Endothelial cell (in vitro differentiated cells): ENCODE measurements at places on chromosomes 3 and 15. TPM values are rescaled to one million over a fixed set of nuclear protein-coding genes. Genes with fewer than 3 reads are reported as not detected.
A peak's percentile ranks its signal among the peaks of the same experiment; 100 is the strongest.

DNA sequence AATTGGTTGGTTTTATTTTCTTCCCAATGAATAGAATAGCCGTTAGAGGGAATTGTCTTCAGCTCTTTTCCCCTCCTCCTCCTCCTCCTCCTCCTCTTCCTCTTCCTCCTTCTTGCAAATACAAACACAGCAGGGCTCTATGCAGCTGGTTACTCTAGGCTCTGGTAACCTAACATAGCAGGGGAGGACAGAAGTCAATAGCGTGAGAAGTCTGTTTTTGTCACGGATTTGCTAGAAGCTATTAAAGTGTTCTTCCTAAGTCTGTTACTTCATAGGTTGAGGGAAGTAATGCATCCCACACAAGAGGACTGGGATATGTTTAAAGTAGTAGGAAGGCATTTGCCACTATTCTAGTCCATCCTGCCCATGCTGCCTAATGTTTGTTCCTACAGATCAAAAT is 374.7 kb upstream of the TPRG1 start:
- H3K4me3 ChIP-seq, result no peak overlapping the region
- H3K4me1 ChIP-seq, result peaks cover 28% of the 10 kb centered on the region
- H3K27ac ChIP-seq, result peak overlapping the region; percentile 65
- peaks cover 10% of the 10 kb centered on the region for H3K27me3 ChIP-seq
- no peak for DNase-seq
- peaks cover 4% of the 10 kb centered on the region for H3K36me3 ChIP-seq

NR2E3 gene
- total RNA-seq, result not detected

UPK1B gene
- total RNA-seq, result not detected

LRCH3 gene
- 62.2 TPM for total RNA-seq

DNA sequence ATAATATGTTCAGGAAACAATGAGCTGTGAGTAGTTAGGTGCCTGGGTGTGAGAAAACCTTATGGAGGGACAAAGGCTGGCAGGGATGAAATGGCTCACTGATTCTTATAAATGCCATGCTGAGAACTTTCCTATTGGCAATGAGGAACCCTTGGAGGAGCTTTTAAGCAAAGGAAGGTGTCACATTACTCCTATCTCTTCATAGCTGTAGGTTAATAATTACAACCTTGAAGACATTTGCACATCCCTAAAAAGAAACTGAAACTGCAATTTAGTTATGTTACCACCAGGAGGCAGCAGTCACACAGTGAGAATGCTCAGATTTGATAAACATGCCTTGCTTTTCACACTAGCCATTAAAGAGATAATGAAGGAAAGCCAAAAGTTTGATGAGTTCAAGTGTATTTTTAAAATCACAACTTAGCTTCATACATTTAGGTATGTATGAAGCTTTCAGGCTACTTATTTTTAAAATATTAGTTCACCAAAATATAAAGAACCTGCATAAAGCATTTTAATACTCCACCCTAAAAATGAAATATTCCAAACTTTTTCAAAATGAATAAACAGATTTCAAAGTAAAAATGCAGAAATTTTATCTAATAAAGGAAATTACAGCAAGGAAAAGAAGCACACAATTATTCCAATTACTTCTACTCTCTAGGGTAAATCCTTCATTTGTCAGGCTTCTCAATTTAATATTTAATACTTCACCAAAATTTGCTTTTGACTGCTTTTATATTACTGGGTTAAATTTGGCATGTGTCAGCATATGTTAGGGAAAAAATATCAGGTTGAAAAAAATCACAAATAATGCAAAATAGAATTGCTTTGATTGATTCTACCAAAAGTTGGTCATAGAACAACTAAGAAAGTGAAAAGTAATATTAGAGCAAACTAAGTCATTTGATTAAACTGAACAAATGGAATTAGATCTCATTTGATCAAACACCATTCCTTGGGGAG is 136.9 kb upstream of the SLC2A2 start:
- H3K36me3 ChIP-seq, result peaks cover 57% of the 10 kb centered on the region
- peak overlapping the region; percentile 54 for H3K4me3 ChIP-seq
- no peak overlapping the region for H3K27ac ChIP-seq
- peaks cover 8% of the 10 kb centered on the region for H3K4me1 ChIP-seq

DNA sequence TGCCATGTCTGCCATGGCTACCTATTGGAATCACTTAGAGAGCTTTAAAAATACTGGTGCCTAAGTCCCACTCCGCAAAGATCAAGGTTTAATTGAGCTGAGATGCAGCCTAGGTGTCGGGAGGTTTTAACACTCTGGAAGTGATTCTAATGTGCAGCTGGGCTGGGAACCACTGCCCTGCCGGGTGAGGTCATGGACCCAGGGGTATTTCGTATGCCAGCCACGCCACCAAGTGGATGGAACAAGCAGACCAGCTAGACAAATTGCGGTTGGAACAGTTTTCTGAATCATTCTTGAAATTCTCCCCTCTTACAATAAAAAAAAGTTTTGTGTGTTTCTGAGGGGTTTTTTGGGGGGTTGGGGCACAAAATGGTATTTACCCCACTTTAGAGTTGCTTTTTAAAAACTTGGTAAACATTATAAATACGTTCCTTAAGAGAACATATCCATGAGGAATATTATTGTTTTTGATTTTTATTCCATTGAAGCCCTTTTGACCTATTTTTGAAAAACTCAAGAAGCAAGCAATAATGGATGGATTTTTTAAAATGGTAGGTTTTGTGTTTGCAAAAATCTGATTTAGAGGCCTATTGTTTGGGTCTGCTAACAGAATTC is 66.2 kb upstream of the CSTA start:
- H3K4me1 ChIP-seq, result no peaks in the 10 kb centered on the region
- H3K27ac ChIP-seq, result no peak overlapping the region
- no peaks in the 10 kb centered on the region for H3K27me3 ChIP-seq
- no peaks in the 10 kb centered on the region for H3K36me3 ChIP-seq

GRCh38 chr3:132087356-132087755 is 52.5 kb upstream of the CPNE4 start:
- H3K4me1 ChIP-seq, result peaks cover 2% of the 10 kb centered on the region
- no peak overlapping the region for H3K27ac ChIP-seq
- no peaks in the 10 kb centered on the region for H3K36me3 ChIP-seq
- H3K4me3 ChIP-seq, result no peak overlapping the region
- no peak for DNase-seq

- H3K36me3 ChIP-seq, result no peaks in the 10 kb centered on the region
- peaks cover 3% of the 10 kb centered on the region for H3K4me1 ChIP-seq
- no peak overlapping the region for H3K4me3 ChIP-seq
- H3K27ac ChIP-seq, result no peak overlapping the region
Observed at GRCh38 chr3:10395671-10396070, 74.8 kb upstream of the SEC13 start.

DNA sequence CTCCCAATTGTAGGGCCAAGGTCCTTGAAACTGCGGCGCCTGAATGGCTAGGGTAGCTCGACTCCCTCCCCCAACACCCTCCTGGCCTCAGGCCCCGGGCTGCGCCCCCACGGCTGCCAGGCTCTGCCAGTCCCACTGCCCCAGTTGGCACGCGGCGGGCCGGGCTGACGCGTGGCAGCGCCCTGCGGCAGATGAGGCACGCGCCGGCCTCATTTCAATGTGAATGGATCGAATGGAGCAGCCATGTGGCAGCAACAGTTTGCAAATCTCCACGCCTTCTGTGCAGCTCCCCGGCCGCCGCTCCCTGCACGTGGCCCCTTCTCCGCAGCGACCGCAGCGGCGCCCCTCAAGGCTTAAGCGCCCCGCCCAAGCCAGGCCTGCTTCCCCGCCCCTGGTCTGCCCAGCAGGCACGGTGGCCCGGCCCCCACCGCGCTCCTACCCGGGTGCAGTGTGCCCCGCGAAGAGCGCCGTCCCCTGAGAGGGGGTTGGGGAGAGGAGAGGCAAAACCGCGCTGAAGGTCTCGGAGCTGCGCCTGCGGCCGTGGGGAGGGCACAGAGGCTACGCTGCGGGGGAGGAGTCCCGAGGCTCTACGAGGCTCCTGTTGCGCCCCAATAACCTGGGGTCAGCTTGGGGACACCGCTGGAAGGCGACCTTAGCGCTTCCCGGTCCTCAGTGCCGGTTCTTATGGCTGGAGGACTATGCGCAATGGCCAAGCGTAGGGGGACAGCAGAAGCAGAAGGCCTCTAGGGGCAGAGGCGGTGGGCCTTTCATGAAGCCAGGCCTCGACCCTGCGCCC is 3.1 kb upstream of the DLL4 start:
- peak overlapping the region; percentile 92 for H3K4me3 ChIP-seq
- no peak for DNase-seq
- no peak overlapping the region for H3K27ac ChIP-seq
- peaks cover 53% of the 10 kb centered on the region for H3K4me1 ChIP-seq
- H3K36me3 ChIP-seq, result peaks cover 35% of the 10 kb centered on the region

- H3K36me3 ChIP-seq, result no peaks in the 10 kb centered on the region
- H3K4me3 ChIP-seq, result no peak overlapping the region
- no peaks in the 10 kb centered on the region for H3K4me1 ChIP-seq
- H3K27ac ChIP-seq, result no peak overlapping the region
Observed at GRCh38 chr3:66931291-66931690, 66.8 kb upstream of the KBTBD8 start.

CCR9 gene
- total RNA-seq, result not detected

GRCh38 chr15:47384341-47384740 is 333.0 kb upstream of the SEMA6D start:
- H3K27ac ChIP-seq, result no peak overlapping the region
- no peaks in the 10 kb centered on the region for H3K36me3 ChIP-seq
- no peak overlapping the region for H3K4me3 ChIP-seq

GRCh38 chr15:92909136-92909781 is 9.1 kb downstream of the CHD2 start:
- no peak overlapping the region for H3K4me3 ChIP-seq
- no peak for DNase-seq
- H3K27ac ChIP-seq, result peak overlapping the region; percentile 95

DNA sequence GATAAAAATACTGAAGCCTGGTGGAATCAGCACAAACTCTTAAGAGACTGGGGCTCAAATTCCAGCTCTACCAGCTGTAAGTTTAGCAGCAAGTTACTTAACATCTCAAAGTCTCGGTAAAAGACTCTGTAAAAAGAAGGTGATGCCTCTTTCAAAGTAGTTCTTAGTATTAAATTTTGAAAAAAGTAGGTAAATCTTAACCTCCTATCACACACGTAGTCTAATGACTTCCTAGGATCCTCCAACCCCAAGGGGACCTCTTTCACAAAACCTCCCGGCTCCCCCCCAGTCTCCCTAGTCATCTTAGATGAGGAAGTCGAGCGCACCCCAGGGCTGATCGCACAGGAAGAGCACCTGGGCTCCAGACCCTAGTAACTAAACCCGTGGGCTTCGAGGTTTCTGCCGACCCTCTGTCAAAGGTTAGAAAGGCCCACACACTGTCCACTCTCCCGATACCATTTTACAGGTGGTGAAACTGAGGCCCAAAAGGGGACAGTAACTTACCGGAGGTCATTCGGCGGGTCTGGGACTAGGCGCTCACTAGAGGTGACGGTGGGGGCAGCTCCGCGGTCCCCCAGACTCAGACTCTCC is 427 bp downstream of the MBD4 start:
- peaks cover 18% of the 10 kb centered on the region for H3K36me3 ChIP-seq
- H3K27me3 ChIP-seq, result no peaks in the 10 kb centered on the region
- peak overlapping the region; percentile 98 for H3K4me3 ChIP-seq
- H3K27ac ChIP-seq, result peak overlapping the region; percentile 94
- H3K4me1 ChIP-seq, result peaks cover 47% of the 10 kb centered on the region

- no peaks in the 10 kb centered on the region for H3K27me3 ChIP-seq
- H3K27ac ChIP-seq, result peak overlapping the region; percentile 70
- peaks cover 35% of the 10 kb centered on the region for H3K4me1 ChIP-seq
- H3K4me3 ChIP-seq, result no peak overlapping the region
Observed at GRCh38 chr3:171306631-171307030, 153.6 kb downstream of the TNIK start.

DNA sequence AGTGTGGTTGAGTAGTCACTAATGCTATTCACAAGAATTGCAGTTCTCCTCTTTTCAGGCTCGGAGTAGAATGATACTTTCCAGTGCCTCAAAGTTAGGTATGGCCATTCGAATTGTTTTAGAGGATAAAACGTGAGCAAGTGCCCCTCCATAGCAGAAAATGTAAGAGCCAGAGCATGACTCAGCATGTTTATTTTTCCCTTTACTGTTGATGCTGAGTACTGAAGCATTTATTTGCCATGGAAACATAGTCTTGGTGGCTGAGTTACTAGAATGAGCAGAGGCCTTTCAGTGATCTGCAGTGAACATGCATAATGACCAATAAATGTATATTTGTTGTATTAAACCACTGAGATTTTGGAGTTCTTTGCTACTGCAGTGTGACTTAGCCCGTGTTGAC is 540.6 kb downstream of the NLGN1 start:
- H3K4me3 ChIP-seq, result no peak overlapping the region
- H3K4me1 ChIP-seq, result peaks cover 16% of the 10 kb centered on the region
- H3K27me3 ChIP-seq, result peaks cover 2% of the 10 kb centered on the region
- no peak overlapping the region for H3K27ac ChIP-seq

SPATA12 gene
- total RNA-seq, result 0.15 TPM

DNA sequence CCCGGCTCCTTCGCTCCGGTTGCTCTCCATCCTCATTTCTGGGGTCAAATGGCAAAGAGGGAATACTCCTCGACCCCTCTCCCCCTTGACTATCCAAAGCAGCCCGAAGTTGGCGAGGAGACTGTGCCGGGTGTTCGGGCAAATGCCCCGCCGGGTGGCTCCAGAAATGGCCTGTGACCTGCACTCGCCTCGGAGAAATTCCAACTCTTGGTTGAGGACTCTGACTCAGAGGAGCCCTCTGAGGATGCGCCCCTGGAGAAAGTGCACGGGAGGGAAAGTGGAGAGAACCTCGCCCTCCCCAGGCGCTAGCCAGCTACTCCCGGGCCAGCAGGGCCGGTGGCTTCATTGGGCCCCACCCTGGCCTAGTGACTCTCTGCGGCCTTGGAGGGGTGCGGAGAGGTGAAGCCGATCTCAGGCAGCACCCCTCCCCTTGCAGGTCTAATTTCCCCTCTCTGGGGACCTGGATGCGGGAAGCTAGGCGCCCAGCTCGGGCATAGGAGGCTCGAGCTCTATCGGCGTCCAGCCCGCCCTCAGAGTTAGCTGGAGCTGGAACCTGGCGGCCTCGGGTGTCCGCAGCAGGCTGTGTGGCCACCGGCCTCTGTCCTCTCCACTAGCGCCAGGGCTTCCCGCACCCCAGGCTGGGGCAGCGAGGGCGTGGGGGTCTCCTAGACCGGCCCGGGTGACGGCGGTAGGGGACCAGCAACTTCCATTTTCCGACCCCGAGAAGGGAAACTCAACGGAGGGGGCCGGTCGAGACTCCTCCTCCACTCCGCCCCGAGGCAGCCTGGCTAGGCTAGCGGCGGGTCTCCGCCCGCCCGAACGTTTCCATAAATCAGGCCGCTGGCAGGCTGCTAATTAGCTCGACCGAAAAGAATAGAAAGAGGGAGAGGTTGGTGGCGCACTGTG is 29.4 kb downstream of the NR2F2 start:
- no peaks in the 10 kb centered on the region for H3K36me3 ChIP-seq
- H3K4me3 ChIP-seq, result no peak overlapping the region
- H3K4me1 ChIP-seq, result peaks cover 24% of the 10 kb centered on the region
- DNase-seq, result no peak
- H3K27ac ChIP-seq, result no peak overlapping the region

DNA sequence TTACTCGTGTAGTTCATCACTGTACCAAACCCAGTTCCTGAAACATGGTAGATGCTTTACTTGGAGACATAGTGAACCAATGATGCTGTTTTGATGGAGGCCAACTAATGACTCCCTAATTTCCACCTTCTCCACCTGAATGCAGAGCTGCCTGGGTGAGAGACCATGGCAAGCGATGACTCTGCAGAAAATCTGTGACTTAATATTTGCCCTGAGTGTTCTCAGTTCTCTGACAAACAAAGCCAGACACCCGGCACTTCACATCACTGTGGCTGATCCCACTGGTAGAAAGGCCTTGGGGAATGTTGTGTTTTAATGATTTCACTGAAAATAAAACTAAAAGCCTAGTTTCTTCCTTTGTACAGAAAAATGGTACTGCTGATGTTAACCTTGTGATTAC is 39.5 kb upstream of the UBE3A start:
- peaks cover 8% of the 10 kb centered on the region for H3K27me3 ChIP-seq
- H3K27ac ChIP-seq, result no peak overlapping the region
- no peak overlapping the region for H3K4me3 ChIP-seq
